Activated T-helper 9 cell treated with anti-CD3 and anti-CD28 coated beads, Interleukin-2, amount 50 U/mL, for 16 hours (primary cell): ENCODE measurements at places on chromosomes 1 and 21.

DNA sequence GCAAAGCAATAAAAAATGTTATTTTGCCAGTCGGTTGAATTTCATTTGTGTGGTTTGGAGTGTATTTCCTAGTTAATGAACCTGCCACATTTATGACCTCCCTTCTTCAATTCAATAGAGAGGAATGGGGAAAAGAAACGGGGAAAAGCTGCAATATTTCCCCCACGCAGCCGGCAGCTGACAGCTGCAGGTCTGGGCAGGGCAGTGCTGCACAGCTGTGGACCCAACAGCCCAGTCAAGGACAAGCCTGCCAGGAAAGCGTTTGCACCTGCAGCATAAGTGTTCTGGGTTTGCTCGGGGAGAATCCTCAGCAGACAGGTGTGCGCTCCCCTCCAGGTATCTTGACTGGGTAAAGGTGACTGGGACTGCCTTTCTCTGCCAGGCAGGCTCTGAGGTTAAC lies 53.4 kb downstream of the FBXO2 start:
- no peak for DNase-seq

GRCh38 chr21:45629046-45629981 lies 14.2 kb upstream of the PCBP3 start:
- no peak for DNase-seq

- DNase-seq, result no peak
Measured at GRCh38 chr21:32064281-32064910, 191.6 kb downstream of the HUNK start.

GRCh38 chr1:1406101-1406820 lies 832 bp downstream of the MRPL20 start:
- no peak for DNase-seq

DNA sequence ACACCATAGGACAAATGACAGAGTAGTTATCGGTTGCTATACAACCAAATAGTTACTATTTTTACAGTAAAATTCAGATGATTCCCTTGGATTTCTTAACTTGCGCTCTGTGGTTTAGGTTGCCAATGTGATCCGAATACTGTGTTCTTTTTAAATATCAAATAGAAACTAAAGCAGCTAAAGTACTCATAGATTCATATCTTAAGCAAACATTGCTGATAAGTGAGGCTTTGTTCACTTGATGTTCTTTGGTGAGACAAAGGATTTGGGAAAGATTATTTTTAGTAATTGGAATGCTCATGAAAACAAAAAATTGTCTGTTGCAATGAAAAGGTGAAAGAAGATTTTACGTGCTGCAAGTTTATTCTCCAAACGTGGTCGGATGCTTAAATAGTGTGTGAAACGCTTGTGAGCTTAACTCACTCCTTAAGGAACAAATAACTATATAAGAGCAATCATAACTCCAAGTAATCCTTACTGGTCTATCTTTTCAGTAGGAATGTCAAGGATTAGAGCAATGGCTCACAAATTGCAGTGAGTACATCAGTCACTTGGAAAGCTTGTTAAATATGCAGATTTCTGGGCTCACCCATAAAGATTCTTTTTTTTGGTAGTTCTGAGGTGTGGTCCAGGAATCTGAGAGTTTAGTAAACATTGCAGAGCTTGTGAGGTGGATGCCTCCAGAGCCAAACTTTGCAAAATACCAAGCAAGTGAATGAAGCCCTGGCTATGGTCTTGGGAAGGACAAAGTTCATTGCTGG lies 31.8 kb upstream of the PDC start:
- no peak for DNase-seq

- no peak for DNase-seq
Measured at GRCh38 chr1:234858722-234859121, 248.7 kb upstream of the IRF2BP2 start.

DNA sequence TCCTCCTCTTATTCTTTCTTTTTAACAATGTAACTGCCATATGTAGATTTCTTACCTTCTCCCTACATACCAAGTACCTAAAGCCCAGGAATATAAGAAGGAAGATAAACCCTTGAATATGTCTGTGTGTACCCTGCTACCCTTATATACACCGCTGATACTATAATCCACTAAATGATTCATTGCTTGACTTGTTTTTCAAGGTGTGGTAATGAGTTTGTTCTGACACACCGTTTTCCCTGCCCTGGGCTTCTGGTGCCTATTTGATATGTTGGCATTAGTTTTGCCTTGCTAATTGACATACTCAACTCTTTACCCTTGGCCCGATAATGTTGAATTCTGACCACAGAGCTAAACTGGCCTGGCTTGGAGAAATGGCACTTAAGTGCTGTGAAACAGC lies 64.3 kb downstream of the IL23R start:
- no peak for DNase-seq
